ENCODE measurements at places on chromosomes 7 and 10.

- no peak for DNase-seq
Measured at GRCh38 chr10:93383562-93383981, 98.6 kb downstream of the MYOF start.

DNA sequence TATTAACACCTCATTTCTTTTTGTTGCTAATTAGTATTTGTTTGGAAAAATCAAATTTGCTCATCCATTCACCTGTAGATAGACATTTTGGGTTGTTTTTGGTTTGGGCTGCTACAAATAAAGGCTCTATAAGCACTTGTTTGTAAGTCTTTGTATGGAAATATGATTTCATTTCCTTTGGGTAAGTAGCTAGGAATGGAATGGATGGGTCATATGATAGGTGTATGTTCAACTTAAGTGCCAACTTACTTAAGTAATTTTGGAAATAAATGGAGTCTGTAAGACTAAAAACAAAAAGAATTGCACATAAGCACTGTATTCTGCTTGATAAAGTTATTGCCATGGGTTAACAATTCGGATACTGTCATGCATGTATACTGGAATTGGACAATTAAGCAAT is 157.7 kb upstream of the NAMPT start:
- no peak for DNase-seq

DNA sequence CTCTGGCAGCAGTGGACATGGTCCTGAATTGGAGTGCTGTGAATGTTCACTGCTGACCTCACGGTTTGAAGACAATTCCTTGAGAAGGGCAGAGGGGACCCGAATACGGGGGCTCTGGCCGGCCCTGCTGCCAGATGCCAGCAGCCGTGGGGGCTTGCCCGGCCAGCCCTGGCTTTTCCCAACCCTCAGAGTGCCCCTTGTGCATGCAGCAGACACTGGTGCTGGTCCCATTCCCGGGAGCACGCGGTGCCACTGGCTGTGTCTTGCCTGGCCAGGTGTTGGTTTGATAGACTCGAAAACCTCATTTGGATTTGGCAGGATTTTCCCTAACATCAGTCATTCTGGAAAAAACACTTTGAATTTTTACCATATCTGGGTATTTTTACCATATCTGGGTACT is 49.1 kb downstream of the LHPP start:
- DNase-seq = no peak

DNA sequence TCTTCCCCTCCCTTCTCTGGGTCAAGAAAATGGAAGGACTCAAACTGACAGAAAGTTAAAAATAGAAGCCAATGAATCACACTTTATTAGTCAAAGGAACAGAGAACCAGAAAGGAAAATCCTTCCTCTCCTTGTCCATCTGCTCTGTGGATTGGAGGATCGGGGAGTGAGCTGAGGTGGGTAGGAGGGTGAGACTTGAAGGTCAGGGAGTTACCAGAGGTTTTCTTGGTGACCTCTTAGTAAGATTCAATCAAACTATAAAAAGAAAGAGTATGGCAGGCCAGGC is 12.2 kb downstream of the TLX1 start:
- DNase-seq = no peak

- DNase-seq = no peak
Measured at GRCh38 chr7:83267141-83267631, 104.5 kb upstream of the PCLO start.

- DNase-seq = peak; percentile 26
Measured at GRCh38 chr10:5629303-5630111, 36.9 kb downstream of the ASB13 start.

GRCh38 chr7:12494687-12495024 is 75.9 kb upstream of the SCIN start:
- no peak for DNase-seq

- DNase-seq = no peak
Measured at GRCh38 chr7:83119494-83119893, 43.2 kb downstream of the PCLO start.

GRCh38 chr7:68776326-68776725 is 821.9 kb upstream of the AUTS2 start:
- no peak for DNase-seq

- no peak for DNase-seq
Measured at GRCh38 chr7:1114505-1114904, 26.6 kb downstream of the GPER1 start.

DNA sequence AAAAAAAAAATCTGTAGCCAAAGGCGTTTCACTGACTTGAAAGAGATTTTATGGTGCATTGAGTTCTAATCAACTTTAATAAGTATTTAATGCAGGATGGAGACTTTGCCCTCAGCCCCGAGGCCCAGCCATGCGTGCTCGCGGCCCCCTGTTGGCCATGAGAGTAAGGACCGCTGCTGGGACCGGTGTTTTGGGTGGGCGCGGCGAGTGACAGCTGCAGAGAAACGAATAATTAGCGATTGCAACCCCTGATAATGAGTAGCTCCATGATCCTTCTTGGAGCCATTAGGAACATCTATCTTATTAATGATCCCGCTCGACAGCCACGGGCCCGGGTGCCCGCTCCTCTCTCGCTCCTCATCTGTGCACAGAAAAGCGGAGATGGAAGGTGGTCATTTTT is 347.4 kb downstream of the RPS24 start:
- DNase-seq = no peak

DNA sequence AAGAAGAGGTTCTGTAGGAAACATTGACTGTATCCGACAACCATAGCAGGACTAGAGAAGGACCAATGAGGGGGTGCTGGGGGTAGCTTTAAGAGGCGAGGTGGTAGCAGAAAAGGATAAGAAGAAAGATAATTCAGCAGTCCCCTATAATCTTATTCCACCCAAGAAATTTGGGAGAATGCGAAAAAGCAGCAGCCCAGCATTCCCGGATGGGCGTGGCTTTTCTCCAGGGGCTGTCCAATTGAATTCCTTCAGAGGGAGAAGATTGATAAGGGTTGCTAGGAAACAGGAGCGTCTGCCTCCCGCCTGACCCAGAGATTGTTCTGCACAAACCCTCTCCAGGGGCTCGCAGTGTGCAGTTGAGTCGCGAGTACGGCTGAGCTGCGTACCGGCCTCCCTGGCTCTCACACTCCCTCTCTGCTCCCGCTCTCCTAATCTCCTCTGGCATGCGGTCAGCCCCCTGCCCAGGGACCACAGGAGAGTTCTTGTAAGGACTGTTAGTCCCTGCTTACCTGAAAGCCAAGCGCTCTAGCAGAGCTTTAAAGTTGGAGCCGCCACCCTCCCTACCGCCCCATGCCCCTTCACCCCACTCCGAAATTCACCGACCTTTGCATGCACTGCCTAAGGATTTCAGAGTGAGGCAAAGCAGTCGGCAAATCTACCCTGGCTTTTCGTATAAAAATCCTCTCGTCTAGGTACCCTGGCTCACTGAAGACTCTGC is at the start of gene GRM3:
TSS of gene GRM3 (plus strand) at position 349 of the 721 bp plus-strand sequence. CDS start 121,237 bp downstream, outside the sequence.
- DNase-seq = no peak

- no peak for DNase-seq
Measured at GRCh38 chr7:118306771-118307170, 82.3 kb downstream of the ANKRD7 start.

DNA sequence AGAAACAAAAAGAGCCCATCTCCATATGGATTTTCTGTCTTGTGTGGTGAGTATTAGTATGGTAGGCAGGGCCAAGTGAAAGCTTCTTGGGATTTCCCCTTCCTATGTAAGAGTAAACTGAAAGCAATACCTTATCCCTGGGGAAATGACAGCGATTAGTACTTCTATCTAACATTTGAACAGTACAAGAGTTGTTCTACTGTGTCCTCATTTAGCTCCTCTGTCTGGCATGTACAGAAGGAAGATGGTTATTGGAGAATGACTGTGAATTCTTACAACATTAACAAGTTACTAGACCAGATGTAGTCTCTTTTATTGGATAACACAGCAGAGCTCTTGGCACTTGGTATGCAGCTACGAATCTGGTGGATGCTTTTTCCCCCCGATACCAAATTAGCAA is 17.9 kb upstream of the TRIL start:
- DNase-seq = no peak

GRCh38 chr7:41855798-41856197 is 152.9 kb upstream of the INHBA start:
- DNase-seq = no peak

GRCh38 chr10:122715576-122715975 is 15.9 kb upstream of the C10orf120 start:
- no peak for DNase-seq

DNA sequence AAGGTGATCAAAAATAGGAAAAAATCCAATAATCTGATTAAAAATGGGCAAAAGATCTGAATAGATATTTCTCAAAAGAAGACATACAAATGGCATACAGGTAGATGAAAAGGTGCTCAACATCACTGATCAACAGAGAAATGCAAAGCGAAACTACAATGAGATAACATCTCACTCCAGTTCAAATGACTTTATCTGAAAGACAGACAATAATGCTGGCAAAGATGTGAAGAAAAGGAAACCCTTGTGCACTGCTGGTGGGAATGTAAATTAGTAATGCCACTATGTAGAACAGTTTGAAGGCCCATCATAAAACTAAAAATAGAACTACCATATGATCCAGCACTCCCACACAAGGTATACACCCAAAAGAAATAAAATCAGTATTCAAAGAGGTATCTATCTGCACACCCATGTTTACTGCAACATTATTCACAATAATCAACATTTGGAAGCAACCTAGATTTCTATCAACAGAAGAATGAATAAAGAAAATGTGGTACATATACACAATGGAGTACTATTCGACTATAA is 85.0 kb downstream of the LRRN3 start:
- no peak for DNase-seq

- DNase-seq = no peak
Measured at GRCh38 chr10:77844177-77844576, 82.4 kb downstream of the DLG5 start.

- peak; percentile 65 for DNase-seq
Measured at GRCh38 chr7:100516135-100516812, 22.7 kb upstream of the AGFG2 start.

- DNase-seq = no peak
Measured at GRCh38 chr7:96407427-96407826, 85.5 kb upstream of the SLC25A13 start.

GRCh38 chr7:34756025-34756437 is 98.0 kb downstream of the NPSR1 start:
- DNase-seq = no peak

GRCh38 chr10:24331457-24331856 is 122.5 kb downstream of the KIAA1217 start:
- DNase-seq = no peak

DNA sequence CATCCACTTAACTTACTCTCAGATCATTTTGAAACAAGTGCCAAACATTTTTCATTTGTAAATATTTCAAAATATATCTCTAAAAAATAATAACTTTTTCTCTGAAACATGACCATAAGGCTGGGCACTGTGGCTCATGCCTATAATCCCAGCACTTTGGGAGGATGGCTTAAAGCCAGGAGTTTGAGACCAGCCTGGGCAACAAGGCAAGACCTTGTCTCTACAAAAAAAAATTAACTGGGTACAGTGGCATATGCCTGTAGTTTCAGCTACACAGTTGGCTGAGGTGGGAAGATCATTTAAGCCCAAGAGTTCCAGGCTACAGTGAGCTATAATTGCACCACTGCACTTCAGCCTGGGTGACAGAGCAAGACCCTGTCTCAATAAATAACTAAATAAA is 36.4 kb downstream of the USP54 start:
- no peak for DNase-seq

- DNase-seq = no peak
Measured at GRCh38 chr10:131706952-131707351, 193.9 kb upstream of the PPP2R2D start.

DNA sequence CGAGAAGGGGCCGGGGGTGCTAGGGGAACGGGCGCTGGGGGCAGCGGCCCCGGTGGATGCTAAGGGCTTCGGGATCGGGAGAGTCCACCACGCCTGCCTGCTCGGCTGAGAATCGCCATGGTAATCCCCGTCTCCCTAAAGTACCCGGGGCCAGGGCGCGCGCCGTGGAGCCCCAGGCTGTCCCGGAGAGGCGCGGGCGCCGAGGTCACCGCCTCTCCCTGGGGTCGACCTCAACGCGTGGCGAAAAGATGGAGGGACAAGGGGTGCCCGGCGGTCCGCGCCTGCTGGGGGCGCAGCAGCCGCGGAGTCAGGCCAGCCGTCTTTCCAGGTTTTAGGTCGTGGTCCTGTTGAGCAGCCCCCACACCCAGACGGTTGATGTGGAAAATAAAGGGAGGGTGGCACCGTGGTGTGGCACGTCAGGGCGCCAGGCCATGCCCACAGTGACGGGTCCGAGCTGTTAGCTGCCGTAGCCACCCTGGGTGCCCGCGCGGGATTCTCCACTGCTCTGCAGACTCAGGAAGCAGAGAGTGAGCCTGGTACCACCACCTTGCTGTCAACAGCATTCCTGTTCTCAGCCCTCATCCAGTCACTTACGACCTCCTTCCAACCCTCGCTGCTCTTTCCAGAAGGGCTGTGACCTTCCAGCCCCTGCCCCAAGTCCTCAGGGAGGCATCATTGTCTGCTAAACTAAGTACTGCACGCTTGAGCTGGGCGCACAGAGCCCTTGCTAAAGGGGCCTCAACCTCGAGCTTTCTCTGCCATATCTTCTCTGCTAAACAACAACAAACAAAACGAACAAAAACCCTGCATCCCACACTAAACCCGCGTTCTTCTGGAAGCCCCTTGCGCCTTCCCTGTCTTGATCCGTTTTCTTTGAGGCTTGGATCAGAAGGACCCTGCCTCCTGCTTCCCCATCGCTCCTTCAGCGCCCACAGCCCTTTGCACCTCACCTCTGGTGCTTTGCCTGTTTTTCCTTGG is 666 bp downstream of the SMKR1 start:
- DNase-seq = peak; percentile 33

GRCh38 chr10:104336821-104337467 is 1.3 kb downstream of the ITPRIP start:
- DNase-seq = no peak

GRCh38 chr10:88828310-88828709 is 23.3 kb downstream of the ANKRD22 start:
- no peak for DNase-seq

DNA sequence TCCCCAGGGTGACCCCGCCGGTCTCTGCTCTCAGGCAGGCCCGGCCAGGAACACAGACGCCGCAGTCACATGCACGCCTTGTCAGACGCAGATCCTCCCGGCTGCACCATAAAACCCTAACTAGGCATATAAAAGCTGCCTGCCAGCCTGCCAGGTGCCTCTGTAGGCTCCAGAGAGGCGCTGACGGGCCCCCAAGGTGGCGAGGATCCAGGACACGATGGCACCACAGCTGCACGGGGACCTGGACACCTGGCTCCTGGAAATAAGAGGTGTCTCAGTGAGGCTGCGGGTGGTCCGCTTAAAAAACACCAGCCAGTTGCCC is 21.9 kb upstream of the GDF10 start:
- DNase-seq = no peak

GRCh38 chr10:644076-644942 is 45.2 kb downstream of the DIP2C start:
- DNase-seq = no peak

- DNase-seq = no peak
Measured at GRCh38 chr7:116727432-116728009, 55.5 kb downstream of the MET start.

DNA sequence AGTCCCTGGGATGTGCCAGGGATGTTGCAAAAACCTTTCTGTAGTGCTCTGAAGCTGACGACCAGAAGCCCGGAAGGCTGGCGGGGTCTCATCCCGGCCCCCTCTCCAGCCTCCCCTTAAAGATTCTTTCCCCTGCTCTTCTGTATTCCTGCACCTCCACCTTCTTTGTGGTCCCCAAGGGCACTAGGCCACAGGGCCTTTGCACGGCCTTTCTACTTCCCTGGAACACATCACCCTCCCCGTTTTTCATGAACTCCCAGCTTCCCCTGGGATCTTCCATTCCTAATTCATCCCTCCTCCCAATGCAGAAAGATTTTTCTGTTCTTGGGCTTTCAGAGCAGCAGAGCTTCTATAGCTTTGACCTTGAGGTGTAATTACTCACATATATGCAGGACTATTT is 127.0 kb downstream of the CDH23 start:
- DNase-seq = no peak

GRCh38 chr10:46018453-46019176 is 11.8 kb downstream of the NCOA4 start:
- no peak for DNase-seq

Measured in GM06990 (cell line).